Activated CD8-positive, alpha-beta T cell treated with anti-CD3 and anti-CD28 coated beads, Interleukin-2, amount 10 ng/mL, durations not matched to agents 7 days and 5 days (primary cell): ENCODE measurements at places on chromosomes 12 and 14. TPM values are rescaled to one million over a fixed set of nuclear protein-coding genes. Genes with fewer than 3 reads are reported as not detected.

DNA sequence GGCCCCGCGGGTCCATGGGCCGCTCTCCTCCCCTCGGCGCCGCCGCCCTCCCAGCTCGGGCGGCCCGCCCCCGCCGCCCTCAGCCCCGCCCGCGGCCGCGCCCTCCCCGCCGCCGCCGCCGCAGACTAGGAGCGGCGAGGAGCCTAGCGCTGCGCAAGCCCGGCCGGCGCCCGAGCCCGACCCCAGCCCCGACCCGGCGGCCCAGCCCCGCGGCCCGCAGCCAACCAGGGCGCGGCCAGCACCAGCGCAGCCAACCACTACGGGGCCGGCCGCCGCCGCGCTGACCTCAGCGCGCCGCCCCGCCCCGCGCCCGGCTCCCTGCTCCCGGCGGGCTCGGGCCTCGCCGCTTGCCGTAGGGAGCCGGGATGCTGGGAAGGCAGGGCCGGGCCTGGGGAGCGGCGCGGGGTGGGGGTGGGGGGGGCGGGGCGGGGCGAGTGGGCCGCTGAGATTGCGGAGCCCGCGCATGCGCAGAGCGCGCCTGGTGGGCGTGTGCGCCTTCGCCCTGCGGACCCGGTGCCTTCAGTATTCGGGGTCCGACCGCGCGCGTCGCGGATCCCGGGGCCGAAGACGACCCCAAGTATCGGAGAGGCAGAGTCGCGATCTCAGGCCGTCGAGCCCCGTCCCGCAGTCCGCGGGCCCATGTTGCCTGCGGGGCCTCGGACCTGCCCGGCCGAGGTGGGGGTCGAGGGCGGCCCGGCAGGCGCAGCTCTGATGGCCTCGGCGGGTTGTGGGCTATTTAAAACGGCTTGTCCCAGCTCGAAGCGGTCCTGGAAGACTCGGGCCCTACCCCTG, at the start of gene CDC42BPB:
Gene CDC42BPB (minus strand): TSS at position 178 of the 792 bp plus-strand sequence. CDS start 376 bp downstream, outside the sequence.
- peak; percentile 33 for DNase-seq

DNA sequence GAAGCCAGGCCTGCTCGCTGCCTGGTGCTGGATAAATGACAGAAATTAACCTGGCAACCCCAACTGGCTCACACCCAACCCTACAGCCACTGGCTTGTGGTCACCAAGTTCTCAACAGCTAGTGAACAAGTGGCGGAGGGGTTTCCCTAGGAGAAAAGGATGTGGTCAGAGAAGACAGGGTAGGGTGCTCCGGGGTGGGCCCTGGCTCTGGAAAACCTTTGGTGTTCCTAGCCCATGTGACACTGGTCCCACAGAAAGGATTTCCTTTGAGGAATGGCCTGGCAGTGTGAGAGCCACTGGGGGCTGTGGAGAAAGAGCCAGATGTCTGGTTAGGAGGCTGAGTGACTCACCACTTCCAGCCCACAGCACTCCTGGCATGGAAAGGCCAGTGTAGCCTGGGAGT, 8.7 kb downstream of the SYNE3 start:
- peak; percentile 51 for DNase-seq

The PRIMA1 gene
- not detected for total RNA-seq

GRCh38 chr12:69910694-69911093, 85.7 kb downstream of the MYRFL start:
- DNase-seq = no peak

GRCh38 chr12:46675736-46676135, 150.1 kb downstream of the SLC38A4 start:
- DNase-seq = no peak

- no peak for DNase-seq
Measured at GRCh38 chr12:14905269-14906004, 19.8 kb upstream of the MGP start.

The SLC38A4 gene
- total RNA-seq = not detected

DNA sequence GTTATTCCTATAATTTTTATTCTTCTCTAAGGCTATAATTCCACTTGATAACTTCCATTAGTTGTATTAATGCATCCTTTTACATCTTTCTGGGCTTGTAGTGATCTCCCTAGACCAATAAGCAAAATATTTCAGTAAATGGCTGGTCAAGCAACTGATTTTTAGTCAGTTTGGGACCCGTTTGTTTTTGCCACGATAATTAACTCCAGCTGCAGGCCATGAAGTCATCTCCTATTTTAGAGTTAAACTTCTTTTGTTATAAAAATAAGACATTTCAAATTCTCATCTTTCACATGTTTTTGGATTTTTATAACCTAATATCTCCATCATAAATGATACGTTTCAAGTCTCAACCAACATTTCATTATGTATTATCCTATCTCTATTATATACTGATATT, 49.4 kb downstream of the MAGOHB start:
- DNase-seq = no peak

DNA sequence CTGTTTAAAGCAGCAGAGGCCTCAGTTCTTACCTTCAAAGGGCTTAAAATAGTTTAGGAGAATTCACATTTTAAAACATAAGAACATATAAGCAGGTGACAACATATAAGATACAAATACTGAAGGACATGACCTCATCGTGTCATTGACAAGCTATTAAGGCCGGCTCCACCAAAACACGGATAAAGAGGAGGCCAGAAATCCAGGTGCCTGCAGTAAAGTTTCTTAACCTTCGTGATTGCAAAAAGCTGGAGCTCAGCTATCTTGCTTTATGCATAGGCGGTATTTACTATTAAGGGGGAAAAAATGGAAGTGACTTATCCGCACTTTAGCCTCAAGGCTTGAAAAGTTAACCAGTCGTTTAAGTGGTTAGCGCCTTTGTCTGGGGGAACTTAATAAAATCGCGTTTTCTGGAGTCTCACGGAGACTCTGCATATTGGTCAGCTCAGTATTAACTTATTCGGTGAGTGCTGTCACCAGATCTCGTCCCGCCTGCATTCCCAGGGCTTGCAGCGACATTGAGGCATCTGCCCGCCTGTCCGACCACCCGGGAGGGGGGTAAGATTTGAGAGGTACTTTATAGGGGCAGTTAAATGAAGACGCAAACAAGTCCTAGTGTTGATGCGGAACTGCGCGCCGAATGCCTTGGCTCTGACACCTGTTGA, 1.1 kb upstream of the SP1 start:
- DNase-seq = no peak

The FBLN5 gene
- 1.6 TPM for total RNA-seq

DNA sequence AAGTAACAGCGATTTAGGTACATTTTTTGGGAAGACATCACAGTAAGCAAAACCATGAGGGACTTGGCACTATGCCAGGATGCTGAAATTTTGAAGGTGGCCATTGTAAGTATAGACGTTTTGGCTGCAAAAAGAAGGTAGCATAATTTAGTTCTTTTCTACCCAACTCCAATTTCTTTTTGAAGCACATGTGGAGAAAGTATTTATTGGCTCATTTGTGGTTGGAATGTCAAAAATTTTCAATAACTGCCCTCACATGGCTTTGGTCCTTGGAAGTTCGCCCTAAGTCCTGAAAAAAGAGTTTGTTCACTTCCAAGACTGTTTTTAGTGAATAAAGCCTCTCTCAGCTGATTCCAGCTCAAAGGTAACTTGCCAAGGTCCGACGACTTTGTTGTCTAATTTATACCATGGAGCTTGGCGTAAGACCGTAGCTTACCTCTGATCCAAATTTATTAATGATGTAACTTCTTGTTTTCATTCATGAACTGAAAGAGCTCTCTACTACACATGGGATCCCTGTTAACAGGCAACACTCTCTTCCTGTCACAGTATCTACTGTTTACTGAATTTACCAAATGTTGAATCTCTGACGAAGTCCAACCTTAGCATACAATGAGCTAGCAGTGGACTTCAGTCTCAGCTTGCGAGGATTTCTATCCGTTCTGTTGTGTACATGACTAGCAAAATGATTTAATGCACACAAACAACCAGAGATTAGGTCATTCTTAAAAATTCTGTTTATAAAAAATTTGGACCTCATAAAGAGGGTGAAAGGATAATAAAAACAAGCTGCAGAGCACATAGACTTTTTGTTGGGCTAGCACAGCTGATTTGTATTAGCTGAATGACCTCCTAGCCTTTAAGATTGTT, 49.0 kb downstream of the MSRB3 start:
- DNase-seq = no peak

DNA sequence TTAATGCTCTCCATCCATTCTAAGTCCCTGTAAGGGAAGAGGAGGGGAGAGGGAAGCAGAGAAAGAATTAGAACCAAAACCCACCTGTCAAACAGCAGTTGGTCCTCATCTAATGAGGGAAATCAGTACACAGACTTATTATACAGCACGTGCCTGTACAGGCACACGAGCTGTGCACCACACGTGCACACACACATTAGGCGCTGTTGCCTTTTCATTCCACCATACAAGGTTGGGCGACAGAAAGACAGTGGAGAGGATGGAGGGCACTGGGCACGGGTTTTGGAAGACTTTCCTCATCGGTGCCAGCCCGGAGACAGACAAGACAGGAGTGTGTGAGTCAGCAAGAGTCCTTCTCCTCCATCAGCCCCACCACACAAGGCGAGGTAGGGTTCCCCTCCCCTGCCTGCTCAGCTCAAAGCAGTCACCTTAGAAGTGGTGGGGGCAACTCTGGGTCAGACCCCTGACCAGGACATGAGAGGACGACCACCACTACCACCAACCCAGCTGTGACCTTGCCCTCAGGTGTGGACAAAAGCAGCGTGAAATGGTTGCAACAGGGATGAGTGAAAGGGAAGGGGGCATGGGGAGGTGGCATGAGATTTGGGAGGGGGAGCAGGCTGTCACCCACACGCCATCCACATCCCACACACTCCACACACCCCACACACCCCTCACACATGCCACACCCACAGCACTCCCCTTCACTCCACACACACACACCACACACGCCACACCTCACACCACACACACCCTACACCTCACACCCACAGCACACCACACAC, 80.7 kb downstream of the ACTN1 start:
- DNase-seq = no peak
